ENCODE measurements at places on chromosomes 2 and 18.

DNA sequence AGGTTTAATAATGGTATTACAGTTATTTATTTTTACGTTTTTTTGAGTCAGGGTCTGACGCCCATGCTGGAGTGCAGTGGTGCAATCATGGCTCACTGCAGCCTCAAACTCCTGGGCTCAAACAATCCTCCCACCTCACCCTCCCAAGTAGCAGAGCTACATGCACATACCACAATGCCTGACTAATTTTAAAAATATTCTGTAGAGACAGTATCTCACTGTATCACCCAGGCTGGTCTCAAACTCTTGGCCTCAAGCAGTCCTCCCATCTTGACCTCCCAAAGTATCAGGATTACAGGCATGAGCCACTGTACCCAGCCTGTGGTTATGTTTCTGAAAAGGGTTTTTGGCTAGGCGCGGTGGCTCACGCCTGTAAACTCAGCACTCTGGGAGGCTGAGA is 120.8 kb downstream of the ESCO1 start:
- no peak for DNase-seq

- DNase-seq: no peak
Observed at GRCh38 chr2:170819680-170820664, 3.3 kb downstream of the GAD1 start.

DNA sequence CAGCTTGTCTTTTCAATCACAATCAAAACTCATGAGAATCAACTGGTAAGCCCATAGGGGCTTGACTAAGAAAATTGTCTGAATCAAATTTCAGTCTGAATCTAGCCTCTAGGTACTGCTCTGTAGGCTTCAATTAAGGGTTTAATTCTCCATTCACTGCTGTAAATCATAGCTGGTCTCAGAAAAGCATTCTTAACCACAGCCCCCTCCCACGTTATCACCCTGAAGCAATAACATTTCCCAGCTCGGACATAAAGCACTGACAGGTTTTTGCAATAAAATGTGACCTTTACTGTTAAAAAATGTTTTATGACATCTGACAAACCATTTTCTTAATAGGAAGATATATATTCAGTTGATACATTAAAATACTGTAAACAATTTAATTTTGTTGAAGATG is 55.0 kb downstream of the LRP1B start:
- DNase-seq: no peak

DNA sequence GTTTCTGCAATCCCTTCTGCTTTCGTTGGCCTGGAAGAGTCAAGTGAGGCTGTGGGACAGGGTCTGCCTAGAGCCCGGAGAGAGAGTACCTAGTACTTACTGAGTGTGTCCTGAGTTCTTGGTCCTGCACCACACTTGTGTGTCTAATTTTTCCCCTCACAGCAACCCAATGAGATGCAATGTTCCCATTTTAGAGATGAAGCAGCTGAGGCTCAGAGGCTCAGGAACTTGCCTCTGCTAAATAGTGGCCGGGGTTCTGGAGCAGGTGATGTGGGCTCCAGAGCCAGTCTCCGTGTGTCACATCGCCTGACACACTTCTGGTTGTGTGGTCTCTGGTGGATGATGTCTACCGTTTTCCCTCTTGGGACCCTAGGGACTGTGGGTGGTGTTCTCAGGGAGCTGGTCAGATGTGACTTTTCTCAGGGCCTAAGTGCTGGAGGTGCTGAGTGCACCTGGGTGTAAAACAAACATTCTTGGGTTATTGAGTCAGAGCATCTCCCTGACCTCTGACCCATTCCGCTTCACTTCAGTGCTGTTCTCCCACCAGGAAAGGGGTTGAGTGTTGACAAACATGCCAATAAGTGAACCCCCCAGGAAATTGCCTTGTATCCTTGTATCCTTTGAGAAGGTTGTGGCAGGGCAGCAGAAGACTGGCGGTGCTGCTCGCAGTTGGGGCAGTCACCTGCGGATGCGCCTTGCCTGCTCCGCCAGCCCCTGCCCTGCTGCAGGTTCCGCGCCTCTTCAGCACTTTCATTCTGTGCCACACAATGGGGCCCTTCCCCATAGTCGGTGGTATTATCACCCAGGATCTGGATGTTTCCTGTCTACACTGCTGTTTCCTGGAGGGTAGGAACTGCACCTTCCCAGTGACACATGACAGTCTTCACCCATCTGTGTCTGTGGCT is 32.1 kb downstream of the HK2 start:
- DNase-seq: no peak

DNA sequence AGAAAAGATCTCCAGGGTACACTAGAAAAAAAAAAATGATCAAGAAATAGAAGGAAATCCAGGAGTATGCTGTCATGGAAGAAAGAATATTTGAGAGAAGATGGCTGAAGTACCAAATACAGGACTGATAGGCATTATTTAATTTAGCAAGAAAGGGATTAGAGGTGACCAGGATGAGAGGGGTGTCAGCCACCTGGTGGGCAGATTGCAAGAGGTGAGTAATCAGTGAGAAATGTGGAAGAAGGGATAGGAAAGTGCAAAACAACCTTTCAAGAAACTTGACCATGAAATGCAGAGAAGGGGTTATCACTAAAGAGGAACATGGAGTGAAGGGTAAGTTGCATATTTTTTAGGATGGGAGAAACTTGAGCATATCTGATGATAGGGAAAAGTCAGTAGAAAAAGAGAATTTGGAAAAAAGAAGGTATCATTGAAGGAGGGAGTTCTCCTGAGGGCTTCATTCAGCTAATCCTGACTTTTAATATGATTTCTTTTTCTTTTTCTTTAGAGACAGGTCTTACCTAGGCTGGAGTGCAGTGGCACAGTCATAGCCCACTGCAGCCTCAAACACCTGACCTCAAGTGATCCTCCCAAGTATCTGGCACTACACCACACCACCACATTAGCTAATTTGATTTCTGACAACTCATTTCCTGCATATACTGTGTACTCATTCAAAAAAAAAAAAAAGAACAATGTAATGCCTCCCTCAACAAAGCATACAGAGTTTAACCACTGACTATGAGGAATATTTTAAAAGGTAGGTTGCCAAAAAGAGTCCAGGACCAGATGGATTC is 101.3 kb downstream of the LRP2 start:
- no peak for DNase-seq

DNA sequence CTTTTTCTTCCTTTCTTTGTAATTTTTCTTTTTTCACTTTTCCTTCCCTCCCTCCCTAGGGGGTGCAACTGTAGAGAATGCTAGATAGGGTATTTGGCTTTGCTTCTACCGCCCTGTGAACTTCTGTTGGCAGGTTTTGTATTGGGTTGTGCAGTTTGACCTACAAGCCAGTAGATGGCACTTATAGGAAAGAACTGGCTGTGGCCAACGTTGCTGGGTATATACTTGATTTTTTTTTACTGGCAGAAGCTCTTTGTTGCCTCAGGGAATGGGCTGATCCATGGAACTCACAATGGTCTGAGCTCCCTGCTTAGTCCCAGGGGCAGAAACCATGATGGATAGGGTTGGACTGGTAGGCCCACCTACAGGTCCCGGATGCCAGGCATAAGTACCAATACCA is 1019.5 kb upstream of the LRRTM1 start:
- DNase-seq: no peak

GRCh38 chr2:221726894-221727513 is 154.9 kb upstream of the EPHA4 start:
- no peak for DNase-seq

GRCh38 chr2:197873293-197873701 is 68.9 kb downstream of the PLCL1 start:
- peak; percentile 4 for DNase-seq

DNA sequence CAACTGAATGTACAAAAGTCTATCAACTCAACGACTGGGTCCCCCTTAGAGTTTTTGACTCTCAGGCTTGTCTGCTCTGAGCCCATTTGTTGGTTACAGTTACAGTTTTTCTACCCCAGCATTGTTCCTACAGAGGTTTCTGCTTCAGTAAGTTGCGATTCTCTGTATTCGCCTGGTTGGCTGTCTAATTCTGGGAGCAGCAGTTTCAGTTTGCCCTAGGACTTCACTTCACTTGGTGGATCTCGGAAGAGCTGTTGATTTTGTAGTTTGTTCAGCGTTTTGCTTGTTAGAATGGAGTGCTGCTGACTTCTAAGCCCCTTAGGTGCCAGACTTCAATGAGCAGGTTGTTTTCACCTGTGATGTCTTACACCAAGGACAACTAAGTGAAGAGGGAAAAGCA is 296.5 kb upstream of the EPAS1 start:
- no peak for DNase-seq

DNA sequence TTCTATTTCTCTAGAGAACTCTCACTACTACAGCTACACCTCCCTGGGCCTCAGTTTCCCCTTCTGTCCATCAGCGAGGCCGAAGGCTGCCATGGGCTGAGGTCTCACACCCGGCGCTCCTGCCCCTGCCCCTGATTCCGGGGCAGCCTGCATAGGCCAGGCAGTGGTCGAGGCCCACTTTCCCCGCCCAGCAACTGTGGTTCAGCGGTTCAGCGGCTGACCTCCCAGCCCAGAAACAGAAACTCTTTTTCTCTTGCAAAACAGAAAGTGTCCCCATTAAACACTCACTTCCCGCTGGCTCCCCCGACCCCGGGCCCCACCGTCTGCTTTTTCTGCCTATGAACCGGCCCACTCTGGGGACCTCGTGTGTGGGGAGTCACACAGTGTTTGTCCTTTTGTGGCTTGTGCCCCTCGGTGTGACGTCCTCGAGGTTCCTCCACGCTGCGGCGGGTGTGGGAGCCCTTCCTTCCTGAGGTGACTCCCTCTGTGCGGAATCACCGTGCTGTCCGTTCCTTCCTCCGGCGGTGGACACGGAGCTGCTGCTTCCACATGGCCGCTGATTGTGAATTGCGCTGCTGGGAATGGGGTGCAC is 16.0 kb downstream of the PDCD1 start:
- DNase-seq: peak; percentile 94

- DNase-seq: peak; percentile 62
Observed at GRCh38 chr18:3340015-3340681, 78.2 kb downstream of the MYL12B start.

DNA sequence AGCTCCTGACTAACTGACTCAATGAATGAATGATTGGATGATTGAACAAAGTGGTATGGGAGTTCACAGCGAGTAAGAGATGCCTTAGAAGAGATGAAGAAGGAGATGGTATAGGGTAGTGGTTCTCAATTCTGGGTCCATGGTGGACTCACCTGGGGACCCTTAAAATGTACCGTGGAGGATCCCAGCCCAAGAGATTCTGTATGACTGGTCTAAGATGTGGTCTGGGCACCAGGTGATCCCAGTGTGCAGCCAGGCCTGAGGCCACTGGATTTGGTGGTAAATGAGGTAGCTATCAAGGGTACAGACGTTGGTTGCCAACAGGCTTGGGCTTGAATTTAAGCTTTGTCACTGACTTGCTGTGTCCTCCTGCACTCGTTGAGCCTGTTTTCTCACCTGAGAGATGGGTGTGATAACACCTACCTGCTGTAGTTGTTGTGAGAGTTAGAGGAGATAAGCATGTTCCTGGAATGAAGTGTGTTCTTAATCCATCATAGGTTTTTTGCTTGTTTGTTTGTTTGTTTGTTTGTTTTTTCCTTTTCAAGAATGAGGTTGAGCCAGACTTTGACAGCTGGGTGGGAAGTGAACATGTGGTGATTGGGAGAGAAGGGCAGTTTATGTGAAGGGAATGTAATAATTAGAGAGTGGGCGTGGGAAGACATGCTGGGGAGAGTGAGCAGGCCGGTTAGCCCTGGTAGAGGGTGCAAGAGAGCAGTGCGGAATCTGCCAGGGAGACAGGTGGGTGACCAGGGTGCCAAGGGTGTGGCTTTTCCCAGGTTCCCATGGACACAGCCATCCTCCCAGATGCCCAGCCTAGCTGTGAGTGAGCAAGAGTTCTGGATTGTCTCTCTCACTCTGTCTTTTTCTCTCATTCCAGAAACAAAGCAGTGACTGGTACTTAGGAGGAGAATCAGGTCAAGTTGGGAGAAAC is 31.4 kb upstream of the IL1B start:
- DNase-seq: no peak

DNA sequence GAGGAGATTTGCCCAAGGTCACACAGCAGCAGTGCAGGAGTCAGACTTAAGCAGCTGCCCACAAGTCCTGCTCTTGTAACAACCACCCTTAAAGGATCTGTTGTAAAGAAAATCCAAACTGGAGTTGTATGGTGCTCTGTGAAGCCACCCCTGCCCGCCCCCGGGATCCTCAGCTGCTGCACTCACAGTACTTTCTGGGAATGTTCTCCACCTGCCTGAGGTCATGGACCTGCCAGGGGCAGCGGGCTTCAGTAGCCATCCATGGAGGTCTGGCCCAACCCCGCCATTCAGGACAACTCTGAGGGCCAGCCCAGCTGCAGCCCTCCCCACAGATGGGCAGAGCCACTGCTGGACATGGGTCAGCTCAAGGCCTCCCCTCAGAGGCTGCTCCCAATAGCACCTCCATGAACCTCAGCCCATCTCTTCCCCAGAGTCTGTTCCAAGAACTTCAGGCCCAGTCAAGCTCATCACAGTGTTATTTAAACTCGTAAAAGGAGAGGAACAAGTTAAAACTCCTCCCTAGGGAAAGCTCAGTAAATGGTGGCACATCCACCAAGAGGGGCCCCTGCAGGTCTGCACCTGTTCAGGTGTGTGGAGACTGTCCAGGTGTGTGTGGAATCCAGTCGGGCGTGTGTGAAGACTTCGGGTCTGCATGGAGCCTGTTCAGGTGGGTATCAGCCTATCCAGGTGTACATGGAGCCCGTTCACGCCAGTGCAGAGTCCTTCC is 39.4 kb upstream of the GPC1 start:
- no peak for DNase-seq

DNA sequence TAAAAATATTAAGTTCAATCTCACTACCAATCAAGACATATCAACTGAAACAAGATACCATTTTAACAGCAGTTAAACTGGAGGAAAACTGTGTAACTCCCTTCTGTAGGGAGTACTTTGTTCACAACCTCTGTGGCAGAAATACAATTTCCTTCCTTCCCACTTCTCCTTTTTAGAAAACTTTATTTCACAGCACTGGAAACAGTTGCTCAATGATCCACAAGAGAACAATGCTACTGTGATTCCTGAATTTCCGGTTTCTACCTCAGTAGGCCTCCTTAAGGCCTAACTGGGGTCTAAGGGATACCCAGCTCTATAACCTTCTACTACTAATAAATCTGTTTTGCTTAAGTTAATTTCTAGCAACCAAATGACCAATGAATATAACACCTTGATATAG is 14.1 kb downstream of the TLK1 start:
- DNase-seq: peak; percentile 90

DNA sequence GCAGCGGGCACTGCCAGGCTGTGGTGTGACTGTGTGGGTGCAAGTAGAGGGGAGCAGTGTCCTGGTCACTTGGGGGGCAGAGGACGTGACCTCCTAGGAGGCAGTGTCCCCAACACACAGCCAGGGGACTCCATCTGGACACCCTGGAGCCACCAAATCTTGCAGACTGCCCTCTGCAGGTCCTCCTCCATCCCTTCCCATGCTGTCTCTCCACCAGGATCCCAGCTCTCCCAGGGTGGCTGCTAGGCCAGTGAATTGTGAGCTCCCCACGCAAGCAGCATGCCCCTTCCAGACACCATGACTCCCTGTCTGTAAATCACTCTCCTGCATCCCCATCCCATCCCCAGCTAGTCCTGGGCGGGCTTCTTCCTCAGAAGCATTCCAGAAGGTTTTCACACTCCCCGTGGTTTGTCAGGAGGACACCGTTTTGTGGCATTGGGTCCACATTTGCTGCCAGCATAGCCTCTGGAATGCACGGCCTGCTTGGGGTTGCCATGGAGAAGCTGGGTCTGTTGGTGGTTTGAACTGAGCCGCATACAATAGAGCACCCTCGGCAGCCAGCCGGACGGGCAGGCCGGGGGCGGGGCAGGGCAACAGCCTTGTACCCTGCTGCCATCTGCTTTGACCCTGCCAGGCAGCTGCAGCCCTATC is 210.7 kb downstream of the KLHL29 start:
- DNase-seq: no peak
